Tibial nerve (tissue), 4 donors: ENCODE measurements at places on chromosomes 3 and 15. TPM values are rescaled to one million over a fixed set of nuclear protein-coding genes. Genes with fewer than 3 reads are reported as not detected.

- no peak overlapping the region for H3K4me3 ChIP-seq
- H3K27ac ChIP-seq: no peak overlapping the region
- no peaks in the 10 kb centered on the region for H3K27me3 ChIP-seq
- DNase-seq: no peak
Measured at GRCh38 chr3:193776626-193777358, 183.8 kb downstream of the OPA1 start.

DNA sequence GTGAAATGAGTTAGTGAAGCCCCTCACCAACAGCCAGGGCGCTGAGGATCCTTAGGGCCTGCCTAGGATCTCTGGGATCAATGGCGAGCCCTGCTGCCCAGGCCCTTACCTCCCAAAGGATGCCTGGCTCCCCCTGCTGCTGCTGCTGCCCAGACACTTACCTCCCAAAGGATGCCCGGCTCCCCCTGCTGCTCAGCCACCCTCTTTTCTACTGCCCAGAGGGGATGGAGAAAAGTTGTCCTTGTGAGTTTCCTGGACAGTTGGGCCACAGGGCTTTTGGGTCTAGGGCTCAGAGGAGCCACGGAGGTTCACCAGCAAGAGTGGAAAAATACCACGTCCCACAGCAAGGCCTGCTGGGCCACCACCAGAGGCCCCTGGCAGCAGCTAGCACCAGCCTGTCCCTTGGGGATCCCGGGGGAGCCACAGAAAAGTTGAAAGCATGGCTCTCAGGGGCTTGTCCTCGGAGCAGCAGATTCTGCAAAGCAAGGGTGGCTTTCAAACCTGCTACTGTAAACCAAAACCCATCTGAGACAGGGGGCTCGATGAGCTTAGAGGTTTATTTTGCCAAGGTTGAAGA, 59.4 kb downstream of the SLC6A6 start:
- DNase-seq: no peak
- no peak overlapping the region for H3K27ac ChIP-seq
- no peaks in the 10 kb centered on the region for H3K4me1 ChIP-seq

The LXN gene
- total RNA-seq: 17.5 TPM

DNA sequence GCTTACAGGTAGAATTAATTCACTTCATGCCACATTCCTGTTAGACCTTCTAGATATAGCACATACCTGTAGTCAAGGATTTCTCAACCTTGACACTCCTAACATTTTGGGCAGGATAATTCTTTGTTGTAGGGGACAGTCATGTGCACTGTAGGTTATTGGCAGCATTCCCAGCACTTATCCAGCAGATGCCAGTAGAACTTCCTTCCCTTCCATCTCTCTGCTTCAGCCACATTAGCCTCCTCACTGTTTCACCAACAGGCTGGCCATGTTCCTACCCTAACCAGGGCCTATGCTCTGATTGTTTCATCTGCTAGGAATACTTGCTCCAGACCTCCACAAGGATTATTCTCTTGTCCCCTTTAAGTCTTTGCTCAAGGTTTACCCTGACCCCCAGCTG, 68.0 kb upstream of the STAC start:
- no peaks in the 10 kb centered on the region for H3K36me3 ChIP-seq
- H3K4me3 ChIP-seq: no peak overlapping the region
- no peaks in the 10 kb centered on the region for H3K27me3 ChIP-seq
- no peak for DNase-seq

The FETUB gene
- not detected for total RNA-seq

The LIPH gene
- 0.30 TPM for total RNA-seq

The TRANK1 gene
- 12.6 TPM for total RNA-seq

- DNase-seq: no peak
- no peaks in the 10 kb centered on the region for H3K4me1 ChIP-seq
- no peak overlapping the region for H3K27ac ChIP-seq
- no peaks in the 10 kb centered on the region for H3K27me3 ChIP-seq
- H3K4me3 ChIP-seq: no peak overlapping the region
- H3K36me3 ChIP-seq: no peaks in the 10 kb centered on the region
Measured at GRCh38 chr15:93771196-93772030, 459.9 kb upstream of the MCTP2 start.

GRCh38 chr3:84683493-84683892, 275.3 kb upstream of the CADM2 start:
- no peaks in the 10 kb centered on the region for H3K4me1 ChIP-seq
- no peak overlapping the region for H3K4me3 ChIP-seq
- no peak for DNase-seq
- no peaks in the 10 kb centered on the region for H3K27me3 ChIP-seq
- no peaks in the 10 kb centered on the region for H3K36me3 ChIP-seq
- no peak overlapping the region for H3K27ac ChIP-seq

- H3K4me1 ChIP-seq: peaks cover 25% of the 10 kb centered on the region
- no peaks in the 10 kb centered on the region for H3K27me3 ChIP-seq
- no peaks in the 10 kb centered on the region for H3K36me3 ChIP-seq
- H3K27ac ChIP-seq: no peak overlapping the region
Measured at GRCh38 chr15:41794081-41794480, 19.8 kb downstream of the MAPKBP1 start.

The GAP43 gene
- 3.6 TPM for total RNA-seq

The NR1I2 gene
- total RNA-seq: not detected

GRCh38 chr3:41522612-41523011, 323.3 kb downstream of the CTNNB1 start:
- no peaks in the 10 kb centered on the region for H3K27me3 ChIP-seq
- DNase-seq: no peak
- no peaks in the 10 kb centered on the region for H3K4me1 ChIP-seq
- H3K36me3 ChIP-seq: no peaks in the 10 kb centered on the region

The TSC22D2 gene
- 15.9 TPM for total RNA-seq

The FBXO40 gene
- not detected for total RNA-seq

DNA sequence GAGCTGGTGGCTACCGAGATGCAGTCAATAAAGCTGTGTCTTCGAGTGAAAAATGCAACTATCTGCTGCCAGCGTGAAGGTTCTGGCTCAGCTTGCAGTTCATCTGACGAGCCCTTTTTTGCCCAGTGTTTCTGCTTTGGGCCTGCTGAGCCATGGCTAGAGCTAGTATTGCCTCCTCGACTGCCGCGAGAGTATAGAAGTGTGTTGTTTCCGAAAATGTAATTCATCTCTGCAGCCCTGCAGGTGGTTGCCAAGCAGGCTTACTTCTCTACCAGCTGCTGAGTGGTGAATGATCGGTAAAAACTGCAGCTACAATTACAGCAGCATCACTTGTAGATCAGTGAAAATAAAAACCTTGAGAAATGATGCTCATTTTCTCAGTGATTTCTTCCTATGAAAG, 114.8 kb downstream of the DLG1 start:
- H3K4me3 ChIP-seq: no peak overlapping the region
- H3K27me3 ChIP-seq: no peaks in the 10 kb centered on the region
- H3K36me3 ChIP-seq: no peaks in the 10 kb centered on the region
- H3K4me1 ChIP-seq: no peaks in the 10 kb centered on the region
- H3K27ac ChIP-seq: no peak overlapping the region

The XCR1 gene
- not detected for total RNA-seq

The PCSK6 gene
- 15.3 TPM for total RNA-seq

- H3K36me3 ChIP-seq: no peaks in the 10 kb centered on the region
- H3K27me3 ChIP-seq: no peaks in the 10 kb centered on the region
- DNase-seq: no peak
- H3K27ac ChIP-seq: no peak overlapping the region
- H3K4me3 ChIP-seq: no peak overlapping the region
Measured at GRCh38 chr3:30258426-30259392, 347.7 kb upstream of the TGFBR2 start.

DNA sequence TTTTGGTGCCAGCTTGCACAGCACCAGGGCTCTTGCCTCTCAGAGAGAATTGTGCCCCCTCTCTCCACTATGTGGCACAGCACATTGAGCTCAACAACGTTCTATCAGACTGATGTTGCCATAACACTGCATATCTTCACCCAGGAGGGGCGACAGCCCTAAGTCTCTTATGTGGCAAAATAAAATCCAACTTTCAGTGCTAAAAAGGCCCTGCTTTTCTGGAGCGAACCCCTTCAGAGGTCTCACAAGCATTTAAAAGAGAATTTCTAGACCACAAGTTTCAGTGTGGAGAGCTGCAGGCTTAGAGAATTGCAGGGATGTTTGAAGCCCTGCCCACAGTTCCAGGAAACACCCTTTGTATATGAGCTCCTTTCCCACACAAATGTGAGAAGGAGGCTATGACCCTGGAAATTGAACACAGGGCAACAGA, 85.5 kb downstream of the LIPC start:
- H3K27ac ChIP-seq: peak overlapping the region; percentile 69
- no peaks in the 10 kb centered on the region for H3K27me3 ChIP-seq
- H3K36me3 ChIP-seq: no peaks in the 10 kb centered on the region
- no peaks in the 10 kb centered on the region for H3K4me1 ChIP-seq
- DNase-seq: no peak

The ATR gene
- total RNA-seq: 43.3 TPM

DNA sequence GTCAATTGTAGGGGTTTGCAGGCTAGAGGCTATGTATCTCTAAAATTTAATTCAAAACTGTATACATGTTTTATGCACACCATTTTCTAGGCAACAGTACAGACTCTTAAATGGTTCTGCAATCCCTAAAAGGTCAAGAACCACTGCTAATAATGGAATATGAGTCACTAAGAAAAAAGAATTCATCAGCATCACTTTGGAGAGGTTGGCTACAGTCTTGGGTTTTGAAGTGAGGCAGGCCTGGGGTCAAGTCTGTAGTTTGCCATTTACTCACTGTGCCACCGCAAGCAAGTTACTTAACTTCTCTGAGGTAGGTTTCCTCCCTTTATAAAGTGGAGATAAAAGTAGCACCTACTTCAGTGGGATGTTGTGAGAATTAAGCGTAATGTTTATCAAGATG, 33.7 kb downstream of the THRB start:
- no peaks in the 10 kb centered on the region for H3K27me3 ChIP-seq
- no peak overlapping the region for H3K27ac ChIP-seq
- no peaks in the 10 kb centered on the region for H3K4me1 ChIP-seq
- H3K4me3 ChIP-seq: no peak overlapping the region

DNA sequence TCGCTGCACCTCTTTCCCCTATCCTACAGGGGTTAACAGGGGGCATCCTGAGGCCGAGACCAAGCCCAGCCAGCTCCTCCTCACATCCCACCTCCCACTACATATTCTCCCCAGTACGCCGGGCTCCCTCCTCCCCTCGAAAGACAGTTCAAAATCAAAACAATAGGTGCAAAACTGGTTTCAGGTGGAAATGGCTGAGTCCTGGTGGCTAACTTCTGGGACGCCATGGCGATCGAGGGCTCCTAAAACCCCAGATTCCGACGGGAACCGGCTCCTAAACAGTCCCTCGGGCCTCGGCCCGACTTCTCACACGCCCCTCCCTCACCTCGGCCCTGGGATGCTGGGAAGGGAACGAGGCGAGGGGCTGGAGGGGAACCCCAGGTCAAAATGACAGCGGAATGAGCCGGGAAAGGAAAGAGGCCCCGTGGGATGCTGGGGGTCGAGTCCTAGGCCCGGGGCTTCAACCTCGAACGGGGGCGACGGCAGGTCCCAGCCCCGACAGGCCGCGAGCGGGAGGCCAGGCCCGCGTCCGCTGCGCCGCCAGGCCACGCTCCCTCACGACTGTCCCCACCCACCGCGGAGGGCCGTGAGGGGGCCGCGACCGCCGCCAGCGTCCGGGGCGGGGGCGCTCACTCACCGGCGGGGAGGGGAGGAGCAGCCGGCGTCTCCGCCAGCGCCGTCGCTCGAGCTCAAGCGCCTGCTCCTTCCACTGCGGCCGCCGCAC, 492 bp downstream of the TMCC1 start:
- H3K36me3 ChIP-seq: no peaks in the 10 kb centered on the region
- H3K27ac ChIP-seq: peak overlapping the region; percentile 96
- H3K27me3 ChIP-seq: no peaks in the 10 kb centered on the region
- DNase-seq: no peak
